Amygdala (tissue), 56 donors: ENCODE measurements at places on chromosomes 2 and 18.
A peak's percentile ranks its signal among the peaks of the same experiment; 100 is the strongest.

DNA sequence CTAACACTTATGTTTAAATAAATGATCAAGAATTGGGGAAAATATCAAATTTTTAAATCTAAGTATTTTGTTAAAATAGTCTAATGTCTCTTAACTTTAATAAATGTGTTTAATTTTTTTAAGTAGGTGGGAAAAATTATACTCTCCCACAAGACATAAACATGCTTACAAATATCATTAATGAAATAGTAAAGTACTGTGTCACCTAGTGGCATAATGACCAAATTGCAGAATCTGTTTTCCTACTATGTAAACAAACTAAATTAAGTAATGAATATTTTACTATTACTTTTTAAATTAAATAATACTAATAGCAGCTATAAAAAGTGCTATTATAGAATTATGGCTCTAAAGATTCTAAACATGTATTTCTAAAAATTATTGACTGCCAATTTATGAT, 52.0 kb upstream of the CHAC2 start:
- no peak for DNase-seq

DNA sequence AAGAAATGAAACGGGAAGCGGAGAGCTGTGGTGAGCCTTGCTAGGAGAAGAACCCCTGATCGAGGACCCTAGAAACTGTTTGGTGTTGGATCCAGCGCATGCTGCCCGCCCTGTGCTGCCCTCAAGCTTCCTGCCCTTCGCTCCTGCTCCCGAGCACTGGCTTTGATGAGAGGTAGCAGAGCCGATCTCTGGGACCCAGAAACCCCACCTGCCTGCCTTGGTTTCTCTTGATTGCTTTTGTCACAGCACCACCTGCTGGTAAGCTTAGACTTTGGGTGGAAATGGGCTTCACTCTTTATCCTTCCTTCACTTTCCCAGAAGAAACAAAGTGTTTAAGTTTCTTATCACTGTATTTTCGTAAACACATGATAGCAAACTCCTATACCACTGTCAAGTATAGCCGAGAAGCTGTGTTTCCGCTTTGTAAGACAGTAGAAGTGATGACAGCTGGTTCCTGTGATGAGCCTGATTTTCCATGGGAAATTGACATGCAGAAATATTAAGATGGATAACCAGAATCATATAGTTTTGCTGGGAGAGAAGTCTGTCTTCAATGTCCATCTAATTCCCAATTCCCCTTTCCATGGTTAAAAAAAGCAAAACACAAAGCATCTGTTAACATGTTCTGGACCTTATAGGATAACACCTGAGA, 267.4 kb downstream of the PHLPP1 start:
- DNase-seq, result peak; percentile 71

GRCh38 chr2:157720504-157720903, 91.8 kb upstream of the ACVR1C start:
- DNase-seq, result no peak

GRCh38 chr2:220628252-220628651, 943.9 kb downstream of the EPHA4 start:
- no peak for DNase-seq

- no peak for DNase-seq
Observed at GRCh38 chr2:10960606-10961489, 49.1 kb downstream of the KCNF1 start.

GRCh38 chr2:96970248-96970875, 16.0 kb downstream of the FAM178B start:
- DNase-seq, result no peak
